Activated T-helper 1 cell treated with anti-CD3 and anti-CD28 coated beads, Interleukin-2, amount 50 U/mL, for 16 hours (primary cell): ENCODE measurements at places on chromosomes 4 and X.

- no peak for DNase-seq
Observed at GRCh38 chr4:179762840-179763239, 2320.6 kb upstream of the AGA start.

DNA sequence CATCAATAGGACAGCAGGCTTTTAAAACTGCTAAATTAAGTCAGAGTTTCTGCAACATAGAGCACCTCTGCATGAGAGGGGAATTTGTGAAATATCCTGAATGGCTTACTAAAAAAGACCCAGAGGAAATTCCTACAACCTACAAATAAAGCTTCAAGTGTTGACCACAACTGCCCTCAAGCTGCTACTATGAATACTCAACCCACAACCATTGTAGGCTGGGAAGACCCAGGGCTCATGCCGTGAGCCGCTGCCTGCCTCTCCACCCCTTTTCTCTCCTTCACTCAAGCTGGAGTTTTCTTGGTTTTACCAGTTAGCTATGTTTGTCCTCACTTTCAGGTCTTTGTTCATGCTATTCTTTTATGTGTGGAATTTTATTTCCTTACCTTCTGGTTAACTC lies 151.6 kb downstream of the EMCN start:
- no peak for DNase-seq

GRCh38 chr4:33400504-33400903 lies 2680.3 kb downstream of the PCDH7 start:
- DNase-seq, result no peak

GRCh38 chr4:10312568-10312967 lies 144.7 kb downstream of the ZNF518B start:
- no peak for DNase-seq

DNA sequence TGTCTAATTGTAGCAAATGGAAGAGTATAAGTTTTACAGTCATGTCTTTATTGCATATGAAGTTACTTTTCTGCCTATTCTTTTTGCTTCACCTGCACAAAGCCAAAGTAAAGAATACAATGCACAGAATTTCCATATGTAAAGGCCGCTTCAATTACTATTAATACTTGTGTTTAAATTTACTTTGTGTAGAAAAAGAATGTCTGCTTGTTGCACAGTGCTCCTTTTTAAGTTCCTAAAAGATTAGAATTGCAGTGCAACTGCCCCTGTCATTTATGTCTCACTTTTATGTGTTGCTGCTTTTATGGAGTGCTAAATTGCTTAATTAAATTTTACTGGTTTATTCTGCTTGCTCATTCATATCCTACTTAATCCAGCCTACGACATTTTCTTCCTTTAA lies 830.5 kb downstream of the PDHA2 start:
- no peak for DNase-seq

GRCh38 chr4:39655876-39656275 lies 17.2 kb upstream of the SMIM14 start:
- DNase-seq, result no peak
